Renal cortex interstitium (tissue), 15 donors: ENCODE measurements at places on chromosomes 7 and 10.

- DNase-seq: peak; percentile 69
These were observed 860 bp upstream of the WDR86 start for GRCh38 chr7:151410405-151411390.

- DNase-seq: no peak
These were observed 3.4 kb upstream of the TBRG4 start for GRCh38 chr7:45114926-45115325.

GRCh38 chr10:97132273-97132672, 53.5 kb downstream of the SLIT1 start:
- DNase-seq: no peak

GRCh38 chr7:144885478-144885877, 49.6 kb upstream of the TPK1 start:
- DNase-seq: no peak
